ENCODE measurements at places on chromosomes 5 and 9.

- no peak for DNase-seq
Observed at GRCh38 chr5:42894057-42894456, 82.4 kb upstream of the SELENOP start.

DNA sequence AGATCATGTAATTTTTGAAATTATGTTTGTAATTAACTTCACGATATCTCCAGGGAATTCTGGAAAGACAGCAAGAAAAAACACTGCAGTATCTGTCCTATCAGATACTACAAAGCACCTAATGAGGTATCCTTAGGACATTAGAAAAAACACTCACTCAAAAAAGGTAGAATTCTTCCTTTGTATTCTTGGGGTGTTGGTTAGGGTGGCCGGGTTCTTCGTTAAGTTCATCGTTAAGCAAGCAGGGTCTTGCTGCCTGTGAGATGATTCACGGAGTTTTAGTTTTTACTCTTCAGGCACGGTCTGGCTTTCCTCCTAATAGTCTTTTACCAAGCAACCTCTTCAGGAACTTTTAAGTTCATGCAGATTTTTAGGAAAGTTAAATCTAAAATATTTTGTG lies 91.4 kb upstream of the IRX4 start:
- no peak for DNase-seq

DNA sequence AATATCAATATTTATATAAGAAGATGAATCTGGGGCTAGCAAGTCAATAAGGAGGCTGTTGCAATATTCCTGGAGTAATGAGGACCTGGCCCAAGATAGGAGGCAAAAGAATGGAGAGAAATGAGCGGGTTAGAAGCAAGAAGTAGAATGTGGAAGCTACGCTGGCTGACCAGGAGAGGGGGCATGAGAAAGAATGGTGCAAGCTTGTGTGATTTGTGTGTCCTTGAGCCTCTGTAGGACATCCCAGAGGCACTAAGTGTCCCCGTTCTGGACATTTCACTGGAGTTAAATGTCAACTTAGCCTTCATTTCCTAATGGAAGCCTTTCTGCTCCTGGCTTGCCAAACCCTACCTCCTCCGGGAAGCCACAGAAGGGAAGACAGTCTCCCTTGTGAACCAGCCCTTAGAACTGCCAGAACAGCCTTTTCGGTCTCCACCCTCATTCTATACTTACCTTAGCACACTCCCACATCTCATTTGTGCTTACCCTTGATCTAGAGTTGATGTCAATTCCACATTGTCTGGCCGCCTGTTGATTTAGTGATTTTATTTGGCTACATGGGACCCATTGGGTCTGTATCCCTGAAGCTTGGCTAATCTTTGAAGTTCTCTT lies 6.7 kb upstream of the PDE6A start:
- DNase-seq: no peak

DNA sequence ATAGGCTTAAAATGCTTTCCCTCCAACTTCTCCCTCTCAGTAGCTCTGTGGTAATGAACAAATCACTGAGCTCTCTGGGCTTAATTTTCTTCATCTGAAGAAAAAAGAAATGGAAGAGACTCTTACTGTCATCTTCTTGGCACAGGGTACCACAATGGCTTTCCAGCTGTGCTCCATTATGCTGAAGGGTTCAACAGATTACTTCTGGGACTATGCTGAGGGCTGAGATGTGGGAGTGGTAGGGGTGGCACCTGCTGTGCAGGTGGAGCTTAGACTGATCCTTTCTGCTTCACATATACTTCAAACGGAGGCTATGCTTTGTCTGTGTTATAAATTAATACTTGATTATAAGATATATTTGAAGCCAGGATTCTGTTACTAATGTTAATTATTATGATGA lies 840.2 kb upstream of the C9orf72 start:
- DNase-seq: no peak

DNA sequence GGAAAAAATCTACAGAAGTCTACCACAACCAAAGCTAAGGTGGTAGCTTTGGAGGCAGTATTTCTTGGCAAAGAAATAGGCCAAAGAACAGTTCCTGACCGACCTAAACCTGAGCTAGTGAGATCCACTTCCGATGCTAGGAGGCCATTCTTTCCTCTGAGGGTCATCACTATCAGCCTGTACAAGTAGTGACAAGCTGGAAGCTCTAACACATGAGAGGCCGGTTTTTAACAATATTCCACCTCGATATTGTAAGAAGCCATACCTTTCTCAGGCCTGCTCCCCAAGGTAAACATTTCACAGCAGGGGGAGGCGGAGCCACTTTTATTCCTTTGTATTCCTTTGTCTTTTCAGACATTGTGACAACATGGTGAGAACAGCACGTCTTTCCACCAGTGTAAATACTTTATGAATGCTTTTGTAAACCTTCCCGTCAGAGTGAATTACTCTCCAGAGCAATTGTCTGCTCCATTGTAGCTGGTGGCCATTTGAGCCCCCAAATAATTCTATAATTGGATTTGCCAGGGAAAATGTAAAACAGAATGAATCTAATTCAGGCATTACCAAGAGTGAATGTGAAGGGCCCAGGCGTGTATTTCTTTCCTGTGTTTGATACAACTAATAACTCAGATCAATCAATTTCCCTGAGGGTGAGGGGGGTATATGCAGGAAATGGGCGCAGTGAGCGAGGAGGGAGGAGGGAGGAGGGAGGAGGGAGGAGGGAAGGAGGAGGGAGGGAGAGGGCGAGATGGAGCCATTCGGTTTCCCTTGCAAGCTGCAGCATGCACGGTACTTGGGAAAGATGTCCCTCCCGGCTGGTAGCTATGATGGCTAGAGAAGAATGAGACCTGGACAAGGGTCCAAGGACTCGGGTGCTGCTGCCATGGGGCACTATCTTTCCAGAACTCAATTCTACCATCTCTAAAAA lies 166.6 kb downstream of the CDK5RAP2 start:
- DNase-seq: peak; percentile 49

DNA sequence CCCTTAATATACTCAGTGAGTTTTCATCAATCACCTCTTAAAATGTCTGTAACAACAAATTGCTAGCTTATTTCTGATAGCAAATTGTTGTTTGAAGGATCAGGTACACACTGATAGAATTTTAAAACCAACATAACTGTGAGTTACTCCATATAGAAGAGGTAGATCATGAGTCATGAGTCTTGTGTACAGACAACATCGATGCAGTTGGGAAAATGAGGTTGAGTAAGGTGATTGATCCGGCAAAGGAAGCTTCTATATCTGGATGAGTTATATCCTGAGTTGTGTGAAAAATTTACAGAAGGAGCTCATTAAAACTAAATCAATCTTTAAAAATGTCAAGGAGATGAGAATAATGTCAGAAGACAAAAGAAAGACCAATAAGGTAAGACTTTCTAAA lies 604.6 kb upstream of the RGMB start:
- no peak for DNase-seq

DNA sequence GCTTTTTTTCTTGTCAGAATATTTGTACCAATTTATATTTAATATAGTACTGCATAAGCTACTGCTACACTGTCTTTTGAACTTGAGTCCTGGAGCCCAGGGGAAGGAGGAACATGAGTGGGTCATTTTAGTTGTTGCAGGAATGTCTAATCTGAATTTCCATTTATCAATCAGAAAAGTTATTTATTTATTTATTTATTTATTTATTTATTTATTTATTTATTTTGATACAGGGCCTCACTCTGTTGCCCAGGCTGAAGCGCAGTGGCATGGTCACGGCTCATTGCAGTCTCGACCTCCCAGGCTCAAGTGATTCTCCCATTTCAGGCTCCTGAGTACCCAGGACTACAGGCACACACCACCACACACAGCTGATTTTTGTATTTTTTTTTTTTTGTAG lies 712.6 kb downstream of the NR2F1-AS1 start:
- no peak for DNase-seq

GRCh38 chr9:130110166-130110565 lies 56.5 kb downstream of the GPR107 start:
- DNase-seq: no peak

DNA sequence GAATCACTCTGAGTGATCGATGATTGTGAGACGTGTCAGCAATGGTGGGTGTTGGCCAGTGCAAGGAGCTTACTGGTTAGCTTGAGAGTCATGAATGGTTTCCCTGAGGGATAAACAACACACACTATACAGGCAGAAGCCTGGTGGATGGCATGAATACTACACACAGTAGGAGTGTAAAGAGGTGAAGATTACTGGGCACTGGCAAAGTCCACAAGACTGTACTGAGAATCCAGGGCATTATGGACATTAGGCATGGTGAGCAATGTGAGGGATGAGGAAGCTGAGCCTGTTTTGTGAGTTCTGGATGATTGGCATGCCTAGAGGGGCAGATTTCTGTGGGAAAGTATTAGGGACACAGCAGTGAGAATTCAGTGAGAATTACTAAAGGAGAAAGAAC lies 71.3 kb downstream of the KDM4C start:
- DNase-seq: no peak

DNA sequence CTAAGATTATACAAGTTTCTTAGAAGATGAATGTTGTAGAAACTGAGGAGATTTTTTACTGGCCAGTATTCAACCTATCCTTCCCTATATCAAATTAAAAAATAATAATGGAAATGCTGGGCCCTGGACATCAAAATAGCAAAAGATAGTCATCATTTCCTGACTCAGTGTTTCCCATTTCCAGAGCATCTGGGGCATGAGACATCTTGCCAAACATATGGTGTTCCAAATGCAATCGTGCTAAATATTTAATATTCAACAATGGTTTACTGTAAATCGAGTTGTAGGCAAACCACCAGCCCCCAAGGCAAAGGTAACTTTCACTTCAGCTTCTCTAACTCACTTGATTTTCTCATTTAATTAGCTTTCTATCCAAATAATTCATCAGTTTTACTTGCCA lies 152.9 kb downstream of the FRMD3 start:
- no peak for DNase-seq

DNA sequence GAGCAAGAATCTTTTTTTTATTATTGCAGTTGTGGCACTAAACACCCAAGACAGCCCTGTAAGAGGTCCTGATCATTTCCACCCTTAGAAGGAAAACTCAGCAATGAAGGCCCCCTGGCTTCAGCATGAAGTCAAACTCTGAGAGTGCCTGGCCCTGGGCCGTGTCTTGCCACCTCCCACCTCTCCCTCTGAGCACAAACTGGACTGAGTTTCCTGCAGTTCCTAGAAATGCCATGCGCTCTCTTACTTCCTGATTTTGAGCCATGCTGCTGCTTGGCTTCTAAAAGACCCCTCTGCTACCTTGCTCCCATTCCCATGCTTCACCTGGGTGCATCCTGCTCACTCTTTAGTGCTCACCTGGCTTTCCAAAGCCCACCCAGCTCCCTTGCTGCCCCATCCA lies 140.4 kb upstream of the KLF9 start:
- no peak for DNase-seq

- no peak for DNase-seq
Observed at GRCh38 chr5:138603249-138603920, 28.2 kb upstream of the HSPA9 start.

GRCh38 chr9:1647776-1648175 lies 367.4 kb upstream of the SMARCA2 start:
- DNase-seq: no peak

- DNase-seq: no peak
Observed at GRCh38 chr5:97182571-97183099, 412 bp downstream of the RIOK2 start.

DNA sequence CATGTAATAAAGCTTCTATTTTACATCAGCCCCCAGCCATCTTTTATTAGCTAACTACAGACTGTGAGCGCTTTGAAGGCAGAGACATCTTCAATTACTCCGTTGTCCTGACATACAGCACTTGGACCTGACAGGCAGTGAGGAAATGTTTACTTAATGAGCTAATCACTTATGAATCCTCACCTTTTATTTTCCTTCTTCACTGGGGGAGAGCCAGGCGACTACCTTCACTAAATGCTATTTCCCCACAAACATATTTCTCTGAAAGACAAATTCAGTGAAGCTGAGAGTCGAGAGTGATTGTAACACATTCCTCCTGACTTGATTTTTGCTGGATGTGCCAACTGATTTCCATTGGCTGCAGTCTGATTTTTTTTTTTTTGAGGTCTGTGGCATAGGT lies 192.1 kb upstream of the CLINT1 start:
- DNase-seq: no peak

- DNase-seq: no peak
Observed at GRCh38 chr5:124888622-124889485, 142.4 kb upstream of the ZNF608 start.

- no peak for DNase-seq
Observed at GRCh38 chr5:116645627-116646026, 71.0 kb upstream of the SEMA6A start.

GRCh38 chr5:152686931-152687330 lies 281.9 kb upstream of the NMUR2 start:
- no peak for DNase-seq

- no peak for DNase-seq
Observed at GRCh38 chr5:39266442-39266841, 47.1 kb upstream of the FYB1 start.

- DNase-seq: no peak
Observed at GRCh38 chr9:89808076-89808755, 203.4 kb downstream of the GADD45G start.

- no peak for DNase-seq
Observed at GRCh38 chr9:95901506-95901905, 26.0 kb downstream of the ERCC6L2 start.
